ENCODE measurements at places on chromosomes 4 and X.

- DNase-seq, result no peak
Measured at GRCh38 chr4:77185686-77186085, 28.7 kb downstream of the CCNG2 start.

DNA sequence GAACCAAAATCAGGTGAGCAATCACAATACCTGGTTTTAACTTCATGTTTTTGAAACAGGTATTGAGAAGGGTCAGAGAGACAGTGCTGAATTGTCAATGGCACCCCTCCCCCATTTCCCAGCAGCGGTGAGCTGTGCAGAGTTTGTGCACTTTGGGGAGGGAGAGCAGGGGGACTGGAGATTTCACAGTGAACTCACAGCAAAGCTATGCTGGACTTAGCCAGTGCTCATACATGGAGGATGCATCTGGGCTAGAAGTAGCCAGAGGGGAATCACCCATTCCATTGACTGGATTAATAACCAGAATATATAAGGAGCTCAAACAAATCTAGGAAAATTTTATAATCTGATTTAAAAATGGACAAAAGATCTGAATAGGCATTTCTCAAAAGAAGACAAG is 612.6 kb downstream of the STPG2 start:
- no peak for DNase-seq

- DNase-seq, result peak; percentile 76
Measured at GRCh38 chr4:157043131-157043530, 32.8 kb upstream of the GLRB start.

GRCh38 chr4:150976478-150977118 is 38.5 kb downstream of the LRBA start:
- no peak for DNase-seq

GRCh38 chr4:23333946-23334878 is 555.6 kb downstream of the PPARGC1A start:
- DNase-seq, result peak; percentile 49

DNA sequence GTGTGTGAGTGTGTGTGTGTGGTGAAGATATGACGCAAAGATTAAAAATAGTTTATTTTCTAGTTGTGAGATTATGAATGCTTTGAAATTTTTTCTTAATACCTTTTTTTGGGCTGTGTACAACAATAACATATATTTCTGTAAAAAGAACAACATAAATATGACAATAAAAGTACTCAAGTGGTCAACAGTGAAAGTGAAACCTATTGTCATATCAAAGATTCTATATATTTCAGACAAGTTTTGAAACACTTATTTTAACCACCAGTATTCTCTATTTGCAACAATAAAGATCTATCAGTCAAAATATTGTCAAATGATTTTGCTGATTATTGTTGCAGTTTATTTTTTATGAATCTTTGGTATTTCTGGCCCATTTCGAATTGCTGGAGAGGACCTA is 98.0 kb downstream of the SPOCK3 start:
- no peak for DNase-seq

- DNase-seq, result no peak
Measured at GRCh38 chr4:41394481-41394894, 137.8 kb downstream of the UCHL1 start.

DNA sequence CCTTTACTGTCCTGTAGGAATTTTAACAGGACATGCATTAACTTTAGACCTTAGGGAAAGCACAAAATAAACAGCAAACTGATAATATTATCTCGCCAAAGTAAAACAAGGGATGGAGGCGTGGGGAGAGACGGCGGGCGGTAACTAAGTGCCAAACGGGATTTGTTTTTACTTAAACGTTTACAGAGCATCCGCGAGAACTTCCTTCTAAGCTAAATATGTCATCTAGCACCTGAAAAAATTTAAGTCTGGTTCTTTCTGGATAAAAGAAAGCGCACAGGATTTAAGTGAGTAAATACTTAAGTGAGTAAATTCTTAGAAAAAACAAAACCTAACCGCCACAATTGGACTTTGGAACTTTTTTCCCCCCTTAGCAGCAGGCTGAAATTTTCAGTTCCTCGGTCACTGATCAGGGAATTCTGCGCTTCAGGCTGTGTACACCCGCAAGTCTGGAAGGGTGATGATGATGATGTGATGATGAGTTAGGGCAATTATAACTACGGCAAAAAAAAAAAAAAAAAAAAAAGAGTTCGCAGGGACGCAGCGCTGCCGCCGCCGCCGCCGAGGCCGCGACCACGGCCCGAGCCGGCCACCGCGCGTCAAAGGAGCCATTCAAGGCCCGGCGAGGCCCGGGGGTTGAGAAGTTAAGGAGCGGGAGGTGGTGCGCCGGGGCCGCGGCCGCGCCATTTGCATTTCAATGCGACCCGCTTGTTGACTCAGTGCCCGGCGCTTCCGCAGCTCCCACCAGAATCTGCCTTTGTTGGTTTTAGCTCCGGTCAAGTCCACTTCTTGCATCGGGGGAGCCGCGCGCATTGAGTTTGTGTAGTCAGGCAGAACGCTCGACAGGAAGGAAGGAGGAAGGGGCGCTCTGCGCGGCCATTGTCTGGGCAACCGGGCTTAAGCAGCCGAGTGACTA is 108.8 kb downstream of the SPRY1 start:
- peak; percentile 66 for DNase-seq

DNA sequence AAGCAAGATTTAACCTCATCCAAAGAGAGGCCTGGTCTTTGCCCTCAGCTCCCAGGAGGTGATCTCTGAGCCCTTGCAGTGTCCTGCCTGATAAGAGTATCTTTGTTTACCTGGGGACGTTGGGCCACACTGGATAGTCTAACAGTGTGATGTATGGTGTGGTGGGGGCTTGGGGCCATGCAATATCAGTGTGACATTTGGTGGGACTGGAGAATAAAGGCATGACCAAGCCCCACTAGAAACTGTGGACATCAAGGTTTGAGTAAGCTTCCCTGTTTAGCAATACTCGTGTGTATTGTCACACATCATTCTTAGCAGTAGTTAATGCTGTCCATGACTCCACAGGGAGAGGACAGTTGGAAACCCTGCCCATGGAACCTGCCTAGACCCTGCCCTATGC is 34.4 kb downstream of the BBS12 start:
- DNase-seq, result no peak

- no peak for DNase-seq
Measured at GRCh38 chr4:82864336-82864979, 26.5 kb downstream of the SEC31A start.

DNA sequence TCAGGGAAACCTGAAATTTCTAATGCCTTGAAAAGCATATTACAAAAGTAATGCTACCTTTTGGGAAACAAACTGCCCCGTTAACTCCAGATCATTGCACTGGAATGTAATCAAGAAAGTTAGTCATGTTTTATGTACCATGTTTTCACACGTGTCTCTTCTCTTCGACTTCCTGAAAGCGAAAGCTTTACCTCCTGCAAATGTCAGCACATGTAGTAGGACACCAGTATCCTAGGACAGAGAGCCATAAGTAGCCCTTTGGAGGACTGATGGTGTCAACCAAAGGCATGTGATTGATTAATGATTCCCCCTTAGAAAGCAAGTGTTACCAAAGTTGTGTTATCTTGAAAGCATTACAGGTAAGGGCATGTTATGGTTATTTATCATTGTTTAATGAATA is 8.8 kb upstream of the MND1 start:
- peak; percentile 24 for DNase-seq

DNA sequence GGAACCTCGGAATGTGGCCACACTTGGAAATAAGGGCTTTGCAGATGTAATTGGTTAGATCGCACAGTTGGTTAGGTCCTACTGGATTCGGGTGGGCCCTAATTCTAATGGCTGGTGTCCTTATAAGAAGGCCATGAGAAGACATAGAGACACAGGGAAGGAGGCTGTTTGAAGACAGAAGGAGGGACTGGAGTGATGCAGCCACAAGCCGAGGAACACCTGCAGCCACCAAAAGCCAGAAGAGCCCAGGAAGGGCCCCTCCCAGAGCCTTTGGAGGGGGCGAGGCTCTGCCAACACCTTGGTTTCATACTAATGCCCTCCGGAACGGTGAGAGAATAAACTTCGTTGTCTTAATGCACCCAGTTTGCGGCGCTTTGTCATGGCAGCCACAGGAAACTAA is 47.0 kb downstream of the EVC start:
- no peak for DNase-seq

- no peak for DNase-seq
Measured at GRCh38 chr4:23547601-23548000, 342.2 kb downstream of the PPARGC1A start.

- no peak for DNase-seq
Measured at GRCh38 chr4:119093042-119093827, 42.4 kb upstream of the MYOZ2 start.

GRCh38 chrX:133290076-133290475 is 71.9 kb upstream of the TFDP3 start:
- DNase-seq, result peak; percentile 49

GRCh38 chrX:122910697-122911096 is 273.4 kb upstream of the GRIA3 start:
- no peak for DNase-seq

DNA sequence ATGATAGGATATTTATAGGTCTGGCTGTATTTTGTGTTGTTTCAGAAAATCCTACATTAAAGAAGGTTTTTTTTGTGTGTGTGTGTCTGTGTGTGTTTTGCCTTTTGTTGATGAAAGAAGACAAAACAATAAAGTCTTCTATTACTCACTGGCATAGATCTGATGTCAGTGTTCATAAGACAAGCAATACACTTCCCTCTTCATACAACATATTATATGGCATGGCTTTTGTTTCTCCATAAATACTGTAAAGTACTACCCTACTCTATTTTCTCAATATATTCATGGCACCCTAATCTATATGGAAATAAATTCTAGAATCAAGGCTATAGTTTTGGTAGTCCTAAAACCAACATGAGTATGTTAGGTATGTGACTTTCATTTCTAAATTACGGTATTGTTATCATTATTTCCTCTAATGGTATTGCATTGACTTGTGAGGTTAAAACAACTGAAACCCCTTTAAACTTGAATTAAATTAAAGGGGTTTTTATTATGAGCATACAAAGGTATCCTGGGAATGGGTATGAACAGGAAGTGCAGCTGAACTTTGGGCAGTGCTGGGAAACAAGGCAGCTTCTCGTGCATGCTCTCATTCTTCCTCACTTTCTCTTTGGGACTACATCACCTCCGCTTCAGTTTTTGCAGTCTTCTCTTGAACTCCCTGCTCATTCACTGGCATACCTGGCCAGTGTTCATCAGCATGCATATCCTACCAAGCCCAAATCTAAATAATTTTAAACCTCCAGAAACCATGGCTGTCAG is 70.5 kb upstream of the PRSS48 start:
- peak; percentile 27 for DNase-seq

GRCh38 chr4:139223682-139224317 is 46.8 kb upstream of the ELF2 start:
- peak; percentile 67 for DNase-seq

DNA sequence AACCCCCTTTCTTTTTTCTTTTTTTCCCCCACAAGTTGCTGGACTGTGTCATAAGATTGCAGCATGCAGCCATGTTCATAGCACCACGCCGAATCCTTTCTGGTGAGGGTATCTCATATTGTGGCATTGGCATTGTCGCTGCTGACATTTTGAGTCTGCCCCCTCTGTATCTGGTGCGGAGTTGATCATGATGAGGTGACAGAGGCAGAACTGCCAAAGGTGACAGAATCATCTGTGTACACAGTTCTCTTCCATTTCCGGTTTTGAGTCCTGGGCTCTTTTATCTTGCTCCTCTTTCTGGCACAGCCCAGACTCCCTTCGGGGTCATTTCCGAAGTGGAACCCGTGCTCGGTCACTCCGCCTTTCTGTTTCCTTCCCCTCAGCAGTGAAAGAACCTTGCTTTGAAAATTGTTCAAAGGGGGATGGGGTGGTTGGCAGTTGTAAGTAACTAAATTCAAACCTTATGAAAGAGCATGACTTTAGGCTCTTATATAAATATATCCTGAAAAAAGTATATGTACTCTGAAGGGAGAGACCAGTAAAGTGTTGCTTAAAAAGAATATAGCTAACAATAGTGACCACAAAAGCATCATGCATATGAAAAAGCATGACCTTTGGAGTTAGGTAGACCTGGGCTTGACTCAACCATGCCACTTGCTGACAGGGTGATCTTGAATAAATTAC is 55.0 kb upstream of the BMP2K start:
- DNase-seq, result no peak

GRCh38 chr4:158993891-158994290 is 109.0 kb upstream of the RAPGEF2 start:
- DNase-seq, result no peak

- DNase-seq, result no peak
Measured at GRCh38 chrX:72477376-72477775, 95.3 kb downstream of the HDAC8 start.

DNA sequence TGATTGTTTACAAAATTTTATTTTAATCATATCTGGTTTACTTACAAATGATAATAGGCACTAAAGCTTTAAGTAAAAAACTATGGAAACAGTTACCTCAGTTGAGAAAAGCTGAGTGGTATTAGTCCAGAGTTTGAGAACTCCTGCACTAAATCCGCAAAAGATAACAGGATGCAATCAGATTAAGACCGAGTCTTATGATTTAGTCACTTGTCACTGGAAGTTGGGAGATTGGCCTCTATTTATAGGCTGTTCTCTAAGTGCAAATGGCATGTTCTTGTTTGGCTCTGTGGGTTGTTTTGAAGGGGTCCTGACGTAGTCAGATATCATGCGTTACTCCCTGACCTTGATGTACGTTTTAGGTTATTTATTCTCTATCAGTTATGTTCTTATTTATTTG is 6.3 kb downstream of the GPAT3 start:
- no peak for DNase-seq

- DNase-seq, result no peak
Measured at GRCh38 chrX:18890724-18891547, 93.0 kb downstream of the PHKA2 start.

- peak; percentile 91 for DNase-seq
Measured at GRCh38 chr4:136864604-136865185, 667.6 kb downstream of the PCDH18 start.

GRCh38 chr4:38489924-38490639 is 173.9 kb upstream of the KLF3 start:
- peak; percentile 73 for DNase-seq

DNA sequence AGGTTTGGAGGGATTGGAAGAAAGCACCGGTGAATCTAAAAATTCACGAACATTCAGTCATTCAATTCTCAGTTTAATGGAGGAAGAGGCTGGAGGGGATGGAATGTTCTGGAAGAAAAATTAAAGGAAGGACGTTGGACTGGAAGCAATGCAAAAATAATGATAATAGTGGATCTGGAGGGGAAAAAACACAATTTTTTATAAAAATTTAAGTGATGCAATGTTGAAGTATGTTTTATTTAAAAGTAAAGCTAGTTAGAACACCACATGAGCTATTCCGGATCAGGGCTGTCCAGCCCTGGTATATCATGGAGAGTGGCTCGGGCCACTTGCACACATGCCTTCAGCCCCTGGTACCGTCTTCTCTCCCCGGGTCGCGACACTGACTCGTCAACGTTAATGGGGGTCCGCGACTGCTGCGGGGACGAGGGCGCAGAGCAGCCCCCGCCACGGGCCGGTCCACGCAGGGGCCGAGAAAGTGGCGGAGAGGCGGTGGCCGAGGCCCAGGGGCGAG is 204.6 kb downstream of the TENM3 start:
- DNase-seq, result peak; percentile 37
